ENCODE measurements at places on chromosomes 7 and 10.

DNA sequence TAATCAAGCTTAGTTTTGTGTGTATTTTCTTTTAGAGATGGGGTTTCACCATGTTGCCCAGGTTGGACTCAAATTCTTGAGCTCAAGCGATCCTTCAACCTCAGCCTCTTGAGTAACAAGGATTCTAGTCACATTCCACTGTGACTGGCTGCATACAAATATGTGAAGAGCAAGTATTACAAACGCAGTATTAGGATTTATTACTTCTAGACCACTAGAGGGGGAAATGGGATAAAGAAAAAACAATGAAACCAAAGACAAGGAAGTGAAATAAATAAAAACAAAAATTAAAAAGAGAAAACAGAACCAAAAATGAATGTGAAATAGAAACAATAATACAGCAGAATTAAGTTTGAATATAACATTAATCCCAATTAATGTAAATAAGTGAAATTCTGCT is 308.7 kb downstream of the ANKRD30A start:
- DNase-seq = no peak

DNA sequence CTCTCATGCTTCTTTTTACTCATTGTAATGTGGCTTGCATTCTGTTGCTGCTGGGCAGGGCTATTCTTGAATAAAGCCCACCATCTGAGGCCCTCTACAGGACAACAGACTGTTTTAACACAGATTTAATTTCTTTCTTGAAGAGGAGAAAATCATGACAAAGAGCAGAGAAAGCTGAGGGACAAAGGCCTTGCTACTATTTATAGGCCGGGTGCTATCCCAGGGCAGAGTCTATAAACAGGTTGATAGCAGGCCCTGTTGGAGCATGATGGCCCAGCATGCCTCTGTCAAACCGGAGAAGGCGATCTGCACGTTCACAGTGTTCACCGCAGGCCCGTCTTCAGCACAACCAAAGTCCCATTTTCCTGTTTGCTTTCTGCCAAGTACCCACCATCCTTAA is 3.0 kb downstream of the VIPR2 start:
- DNase-seq = no peak

GRCh38 chr7:87001214-87001613 is 58.2 kb downstream of the ELAPOR2 start:
- DNase-seq = no peak

- no peak for DNase-seq
These were observed 179.6 kb downstream of the TCERG1L start for GRCh38 chr10:131131726-131132591.

- DNase-seq = no peak
These were observed 63.1 kb upstream of the DUSP5 start for GRCh38 chr10:110434489-110435096.

- DNase-seq = no peak
These were observed 321.3 kb upstream of the GALNT17 start for GRCh38 chr7:70810558-70811139.

DNA sequence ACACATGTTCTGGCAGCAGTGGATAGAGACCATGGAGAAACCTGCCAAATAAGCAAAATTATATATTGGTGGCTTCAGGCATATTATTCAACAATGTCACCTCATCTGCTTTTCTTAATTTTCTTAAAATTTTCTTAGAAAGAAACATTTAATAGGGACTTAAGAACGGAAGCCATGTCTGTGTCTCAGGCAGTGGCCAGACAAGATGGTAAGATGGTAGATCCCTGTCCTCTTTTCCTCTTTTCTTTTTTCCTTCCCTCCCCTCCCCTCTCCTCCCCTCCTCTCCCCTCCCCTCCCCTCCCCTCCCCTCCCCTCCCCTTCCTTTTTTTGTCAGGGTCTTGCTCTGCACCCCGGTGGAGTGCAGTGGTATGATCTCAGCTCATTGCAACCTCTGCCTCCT is 24.2 kb upstream of the ICA1 start:
- DNase-seq = no peak

- DNase-seq = no peak
These were observed 105.4 kb upstream of the FRMD4A start for GRCh38 chr10:14435976-14436632.

DNA sequence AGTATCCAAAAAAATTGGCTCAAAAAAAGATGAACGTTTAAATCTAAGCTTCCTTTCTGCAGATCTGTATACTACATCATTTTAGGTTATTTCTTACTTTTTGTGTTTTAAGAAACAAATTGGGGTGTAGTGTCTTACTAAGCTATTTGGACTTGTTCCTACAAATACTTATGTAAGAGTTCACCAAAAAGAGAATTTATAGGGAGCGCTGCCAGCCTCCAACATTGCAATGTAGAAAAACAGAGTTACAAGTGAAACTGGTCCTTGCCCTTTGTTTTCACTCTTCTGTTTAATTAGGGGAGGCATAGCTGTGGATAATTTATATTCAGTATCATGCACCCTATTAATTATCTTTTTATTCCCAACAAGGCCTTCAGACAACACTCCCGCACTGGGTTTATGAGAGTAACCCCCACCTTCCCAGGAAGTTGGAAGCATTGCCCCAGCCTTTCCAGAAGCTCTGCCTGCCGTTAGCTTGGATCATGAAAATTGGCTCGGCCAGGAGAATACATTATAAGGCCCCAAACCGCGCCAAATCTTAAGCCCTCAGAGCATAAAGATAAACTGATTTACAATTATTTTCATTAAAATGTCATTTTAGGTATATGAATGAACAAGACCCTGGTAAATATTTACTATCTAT is 261.8 kb upstream of the KLF6 start:
- no peak for DNase-seq

GRCh38 chr10:111323389-111323966 is 246.6 kb downstream of the ADRA2A start:
- no peak for DNase-seq

- DNase-seq = no peak
These were observed 50.9 kb downstream of the ZNF467 start for GRCh38 chr7:149722356-149722957.

DNA sequence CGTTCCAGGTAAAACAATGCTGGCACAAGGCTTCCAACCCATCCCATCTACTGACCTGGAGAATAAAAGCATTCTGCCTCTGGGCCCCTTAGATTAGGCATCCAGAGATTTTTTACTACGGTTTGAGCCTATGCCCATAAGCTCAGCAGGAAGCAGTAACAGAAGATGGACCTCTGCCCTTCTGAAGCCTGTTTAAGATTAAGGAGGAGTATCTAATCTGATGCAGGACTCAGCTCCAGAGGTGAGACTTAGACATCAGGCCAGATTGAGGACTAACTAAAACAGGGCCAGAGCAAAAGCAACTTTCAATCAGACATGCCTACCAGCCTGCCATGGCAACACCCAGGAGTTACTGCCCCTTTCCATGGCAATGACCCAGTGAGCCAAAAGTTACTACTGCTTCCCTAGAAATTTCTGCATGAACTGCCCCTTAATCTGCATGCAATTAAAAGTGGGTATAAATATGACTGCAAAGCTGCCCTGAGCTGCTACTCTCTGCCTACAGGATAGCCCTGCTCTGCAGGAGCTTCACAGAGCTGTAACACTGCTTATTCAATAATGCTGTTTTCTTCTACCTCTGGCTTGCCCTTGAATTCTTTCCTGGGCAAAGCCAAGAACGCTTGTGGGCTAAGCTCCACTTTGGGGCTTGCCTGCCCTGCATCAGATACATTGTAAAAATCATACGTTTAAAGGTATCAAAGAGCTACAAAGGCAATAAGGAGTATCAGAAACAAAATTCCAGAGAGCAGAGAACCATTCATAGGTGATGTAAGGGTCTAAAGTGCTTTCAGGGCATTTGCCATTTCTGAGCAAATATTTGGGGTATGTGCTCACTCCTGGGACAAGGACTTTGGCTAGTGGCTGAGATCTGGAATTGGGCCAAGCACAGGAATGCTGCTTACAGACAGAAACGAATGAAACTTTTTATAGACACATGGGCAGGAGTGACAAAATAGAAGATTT is 25.0 kb upstream of the CNNM1 start:
- DNase-seq = no peak

DNA sequence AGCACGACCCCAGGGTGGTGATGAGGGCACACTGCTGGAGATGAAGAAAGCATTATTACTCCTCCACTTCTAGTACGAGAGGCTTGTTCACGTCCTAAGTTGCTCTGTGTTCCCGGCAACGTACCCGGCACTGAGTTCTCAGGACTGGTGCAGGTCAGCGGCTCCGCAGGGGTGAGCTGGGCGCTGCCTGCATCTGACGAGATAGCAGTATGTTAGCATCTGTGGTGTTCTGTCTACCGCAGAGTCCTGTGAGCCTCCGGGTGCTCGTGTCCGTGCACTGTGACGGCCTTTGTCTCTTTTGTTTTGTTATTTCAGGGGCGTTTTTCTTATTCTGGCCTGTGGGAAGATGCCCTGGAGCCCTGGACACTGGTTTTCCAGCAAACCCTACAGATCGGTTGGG is 507.8 kb downstream of the DNAJB6 start:
- no peak for DNase-seq

DNA sequence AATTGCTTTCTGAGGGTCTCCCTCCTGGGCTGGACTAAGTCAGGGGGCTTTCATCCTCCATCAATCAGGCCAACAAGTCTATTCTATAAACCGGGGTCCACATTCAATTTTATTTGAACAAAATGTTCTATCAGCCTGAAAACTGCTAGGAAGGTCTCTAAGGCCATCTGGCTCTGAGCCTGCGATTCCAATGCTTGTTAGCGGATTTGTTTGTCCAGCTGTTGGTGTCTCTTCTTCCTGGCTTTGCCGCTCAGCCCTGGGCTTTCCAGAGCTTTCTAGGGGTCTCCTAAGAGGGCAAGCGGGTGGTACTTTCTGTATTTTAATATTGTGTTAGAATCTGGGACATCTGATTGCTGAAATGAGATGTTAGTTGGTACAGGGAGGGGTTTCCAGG is 136.7 kb downstream of the VIPR2 start:
- DNase-seq = no peak

DNA sequence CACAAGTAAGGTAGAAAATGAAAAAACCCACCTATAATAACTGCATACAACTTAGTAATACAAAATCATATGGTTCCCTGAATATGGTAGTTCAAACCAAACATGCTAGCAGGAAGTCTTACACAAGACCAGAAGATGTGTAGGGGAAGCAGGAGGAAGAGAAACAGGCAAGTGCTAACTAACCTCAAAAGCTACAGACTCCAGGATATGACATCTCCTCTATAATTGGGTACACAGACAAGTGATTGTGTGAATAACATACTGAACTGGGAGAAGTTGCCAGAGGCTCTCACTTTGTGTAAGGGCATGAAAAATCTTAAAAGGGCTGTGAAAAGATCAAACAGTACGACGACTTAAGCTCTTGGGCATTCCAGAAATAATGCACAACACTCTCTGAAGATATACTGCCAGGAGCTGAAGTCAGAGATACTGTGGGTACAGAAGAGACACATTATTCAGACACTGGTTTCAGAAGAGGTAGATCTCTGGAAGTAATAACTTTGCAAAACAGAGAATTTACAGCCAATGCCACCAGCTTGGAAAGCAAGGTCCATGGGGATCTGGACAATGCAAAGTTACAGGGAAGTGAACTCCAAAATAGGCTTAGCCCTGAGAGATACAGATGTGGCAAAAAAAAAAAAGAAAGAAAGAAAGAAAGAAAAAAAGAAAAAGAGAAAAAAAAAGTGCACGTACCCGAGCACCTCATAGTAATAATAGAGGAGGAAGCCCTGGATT is 767.2 kb downstream of the TNS3 start:
- no peak for DNase-seq

GRCh38 chr10:63703740-63704345 is 182.6 kb downstream of the REEP3 start:
- no peak for DNase-seq

DNA sequence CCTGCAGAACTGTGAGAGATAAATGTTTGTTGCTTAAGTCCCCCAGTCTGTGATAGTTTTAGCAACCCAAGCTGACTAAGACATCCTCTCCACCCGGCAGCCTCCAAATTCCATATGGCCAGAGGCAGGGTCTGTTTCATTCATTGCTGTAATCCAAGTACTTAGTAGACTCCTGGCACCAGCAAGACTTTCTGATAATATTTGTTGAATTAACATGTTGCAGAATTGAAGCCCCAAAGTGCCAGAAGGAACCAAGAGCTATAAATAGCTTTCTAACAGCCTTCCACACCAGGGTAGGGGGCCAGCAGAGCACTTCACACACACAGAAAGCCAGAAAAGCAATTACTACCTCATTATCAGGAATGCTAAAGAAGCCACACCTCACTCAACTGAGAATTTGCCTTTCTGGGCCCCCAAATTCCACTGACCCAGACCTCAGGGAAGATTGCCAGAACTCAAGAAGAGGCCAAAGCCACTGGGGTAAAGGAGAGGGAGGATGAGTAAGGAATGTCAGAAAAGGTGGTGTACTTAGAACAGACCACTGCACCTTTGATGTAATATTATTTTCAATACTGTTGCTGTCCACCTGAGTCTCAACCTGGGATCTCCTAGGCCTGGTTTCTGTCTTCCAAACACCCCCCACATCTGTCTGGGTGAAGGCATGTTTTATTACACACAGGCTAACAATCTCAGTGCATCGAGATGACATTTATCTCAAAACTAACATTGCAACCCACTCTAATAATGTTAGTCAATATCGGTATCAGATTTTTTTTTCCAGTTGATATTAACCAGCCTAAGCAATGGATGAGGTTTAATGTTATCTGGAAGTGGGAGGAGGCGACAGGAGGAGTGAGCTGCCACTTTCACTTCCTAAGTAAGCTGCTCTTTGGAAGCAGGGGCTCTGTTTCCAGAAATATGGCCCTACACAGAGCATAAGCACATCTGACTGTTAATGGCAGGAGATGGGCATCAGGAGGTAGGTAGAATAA is 5.5 kb downstream of the NOD1 start:
- DNase-seq = no peak

DNA sequence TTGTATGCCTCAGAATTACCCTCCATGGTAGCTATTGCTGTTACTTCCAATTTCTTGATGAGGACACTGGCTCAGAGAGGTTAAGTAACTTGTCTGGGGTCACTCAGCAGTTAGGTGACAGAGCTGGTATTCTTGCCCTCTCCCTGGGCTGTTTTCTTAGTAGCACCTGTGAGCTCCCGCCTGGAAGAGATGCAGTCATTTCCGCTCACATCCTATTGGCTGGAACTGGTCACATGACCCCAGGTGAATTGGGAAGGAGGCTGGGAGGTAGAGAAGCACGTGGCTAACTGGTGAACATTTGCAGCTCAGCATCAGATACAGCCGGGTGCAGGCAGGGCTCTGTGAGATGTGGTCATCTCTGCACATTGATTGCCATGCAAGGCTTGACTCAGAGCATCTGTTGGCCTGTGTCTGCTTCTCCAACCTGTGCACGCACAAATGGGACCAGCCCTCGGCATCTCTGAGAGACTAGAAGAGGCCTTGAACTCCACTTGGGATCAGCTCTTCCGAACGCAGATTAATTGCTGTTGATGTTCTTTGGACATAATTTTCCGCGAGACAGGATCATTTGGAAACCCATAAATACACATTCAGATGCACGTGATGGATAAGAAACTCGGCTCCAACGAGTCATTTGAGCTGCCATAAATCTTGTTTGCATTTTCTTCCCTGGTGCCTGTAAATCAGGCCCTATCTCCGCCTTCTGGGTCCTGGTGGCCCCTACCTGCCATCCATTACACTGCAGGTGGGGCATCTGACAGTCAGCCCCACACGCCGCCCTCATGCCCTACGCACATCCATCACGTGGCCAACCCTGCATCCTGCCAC is 42.8 kb downstream of the MYL10 start:
- no peak for DNase-seq
